ENCODE measurements at places on chromosomes 3 and 15.

DNA sequence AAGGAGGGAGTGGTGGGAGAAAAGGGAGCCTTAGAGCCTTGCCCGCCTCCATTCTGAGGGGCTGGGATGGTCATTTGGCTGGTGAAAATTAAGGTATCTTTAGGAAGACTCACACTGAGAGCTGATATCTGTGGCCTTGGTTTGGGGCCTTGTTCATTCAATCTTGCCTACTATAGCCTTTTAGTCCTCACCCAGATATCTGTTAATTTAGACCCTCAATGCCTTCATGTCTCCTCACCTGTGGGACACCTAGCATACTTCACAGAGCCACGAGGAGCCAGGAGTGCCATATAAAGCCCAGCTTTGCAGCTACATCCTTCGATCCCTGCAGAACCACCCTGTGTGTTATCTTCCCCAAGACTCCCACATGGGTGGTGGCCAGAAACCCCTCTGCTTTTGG, 4.7 kb upstream of the ARNT2 start:
- DNase-seq = no peak

DNA sequence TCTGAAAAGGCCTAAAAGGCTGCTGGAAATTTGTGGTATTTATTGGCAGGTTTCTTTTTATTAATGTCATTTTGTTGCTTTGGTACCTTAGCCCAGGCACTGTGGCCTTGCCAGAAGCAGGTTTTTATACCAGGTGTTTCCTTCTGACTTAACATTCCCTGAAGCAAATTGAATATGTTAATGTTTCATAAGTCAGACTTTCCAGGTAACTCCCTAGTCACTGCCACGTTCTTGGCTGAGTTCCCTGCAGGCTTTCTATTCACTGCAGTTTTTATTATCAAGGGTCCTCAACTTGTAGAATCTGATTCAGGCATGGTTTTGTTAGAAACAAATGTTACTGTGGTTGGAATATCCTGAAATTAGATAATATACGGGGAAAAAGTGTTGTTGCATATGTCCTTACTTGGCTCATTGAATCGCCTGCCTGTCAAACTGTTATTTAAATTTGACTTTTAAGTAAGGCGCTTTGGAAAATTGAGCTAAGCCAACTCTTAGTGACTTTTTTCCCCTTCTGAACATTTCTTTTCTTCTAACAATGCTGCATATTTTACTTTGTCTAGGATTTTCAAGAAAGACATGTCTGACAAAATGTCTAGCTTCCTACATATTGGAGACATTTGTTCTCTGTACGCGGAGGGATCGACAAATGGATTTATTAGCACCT, 22.9 kb downstream of the ITPR1 start:
- DNase-seq = no peak

- DNase-seq = no peak
Observed at GRCh38 chr3:52086461-52086860, 30.1 kb upstream of the DUSP7 start.

DNA sequence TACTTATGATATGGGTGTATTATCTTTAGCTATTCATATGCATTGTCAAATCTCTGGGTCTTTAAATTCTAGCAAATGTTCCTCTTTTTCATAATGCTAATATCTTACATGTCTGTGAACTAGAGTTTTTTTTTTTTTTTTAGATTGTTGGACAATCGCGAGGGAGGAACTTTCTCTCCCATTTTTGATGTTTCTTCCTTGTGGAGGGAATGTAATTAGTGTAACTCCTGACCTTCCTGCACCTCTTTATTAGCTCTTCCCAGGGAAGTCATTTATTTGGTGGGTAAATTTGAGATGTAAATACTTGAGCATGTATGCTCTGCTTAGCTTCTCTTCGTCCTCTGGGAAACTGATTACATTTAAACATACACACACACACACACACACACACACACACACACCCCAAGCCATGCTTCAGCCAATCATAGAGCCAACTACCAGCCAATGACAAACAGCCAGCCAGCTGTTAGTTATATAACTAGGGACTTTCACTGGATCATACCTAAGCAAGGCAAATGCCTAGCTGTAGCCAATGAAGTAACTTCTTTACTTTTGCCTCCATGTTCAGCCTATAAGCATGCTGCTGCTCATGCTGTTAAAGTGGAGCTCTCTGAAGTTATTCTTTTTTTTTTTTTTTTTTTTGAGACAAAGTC, 8.3 kb upstream of the USP8 start:
- DNase-seq = no peak

- no peak for DNase-seq
Observed at GRCh38 chr3:24156466-24156865, 211.4 kb downstream of the NR1D2 start.

- DNase-seq = no peak
Observed at GRCh38 chr3:42906070-42906847, at the start of gene ZNF662. Gene ZNF662 (plus strand): TSS chr3:42906142. CDS start chr3:42908115, 1,973 bp downstream.

Data from AG04449 (cell line).